ENCODE measurements at places on chromosomes 4 and X. TPM values are rescaled to one million over a fixed set of nuclear protein-coding genes. Genes with fewer than 3 reads are reported as not detected.

GRCh38 chrX:106415276-106415895 lies 196.4 kb upstream of the RADX start:
- no peak overlapping the region for H3K27ac ChIP-seq
- no peaks in the 10 kb centered on the region for H3K27me3 ChIP-seq
- H3K4me3 ChIP-seq = no peak overlapping the region
- no peaks in the 10 kb centered on the region for H3K4me1 ChIP-seq
- no peak for DNase-seq

GRCh38 chr4:113618205-113618604 lies 143.3 kb downstream of the CAMK2D start:
- DNase-seq = no peak
- no peaks in the 10 kb centered on the region for H3K27me3 ChIP-seq
- no peak overlapping the region for H3K27ac ChIP-seq
- H3K4me1 ChIP-seq = peaks cover 5% of the 10 kb centered on the region
- H3K36me3 ChIP-seq = no peaks in the 10 kb centered on the region
- H3K4me3 ChIP-seq = no peak overlapping the region

CLIC2 gene
- total RNA-seq = 0.83 TPM

JAKMIP1 gene
- total RNA-seq = 3.5 TPM
